ENCODE measurements at places on chromosomes 4 and X.
A peak's percentile ranks its signal among the peaks of the same experiment; 100 is the strongest.

DNA sequence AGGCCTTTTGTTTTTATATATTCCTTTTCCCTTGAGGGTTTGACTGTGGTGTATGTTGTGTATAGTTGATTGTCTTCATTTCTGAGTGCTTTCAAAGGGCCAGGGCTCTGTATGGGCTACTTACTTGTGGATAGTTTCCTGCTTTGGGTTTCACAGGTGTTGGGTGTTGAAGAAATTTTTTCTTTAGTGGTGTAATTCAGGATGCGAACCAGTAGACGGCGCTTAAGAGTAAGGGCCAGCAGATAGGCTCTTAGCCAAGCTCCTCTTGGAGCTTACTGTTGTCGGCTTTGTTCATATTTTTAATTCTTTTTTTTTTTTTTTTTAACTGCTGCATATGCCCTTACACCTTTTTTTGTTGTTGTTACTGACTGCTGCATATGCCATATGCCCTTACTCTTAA lies 276.3 kb upstream of the GALNT7 start:
- DNase-seq: peak; percentile 58

- no peak for DNase-seq
Observed at GRCh38 chrX:635428-636090, 5.0 kb downstream of the SHOX start.

DNA sequence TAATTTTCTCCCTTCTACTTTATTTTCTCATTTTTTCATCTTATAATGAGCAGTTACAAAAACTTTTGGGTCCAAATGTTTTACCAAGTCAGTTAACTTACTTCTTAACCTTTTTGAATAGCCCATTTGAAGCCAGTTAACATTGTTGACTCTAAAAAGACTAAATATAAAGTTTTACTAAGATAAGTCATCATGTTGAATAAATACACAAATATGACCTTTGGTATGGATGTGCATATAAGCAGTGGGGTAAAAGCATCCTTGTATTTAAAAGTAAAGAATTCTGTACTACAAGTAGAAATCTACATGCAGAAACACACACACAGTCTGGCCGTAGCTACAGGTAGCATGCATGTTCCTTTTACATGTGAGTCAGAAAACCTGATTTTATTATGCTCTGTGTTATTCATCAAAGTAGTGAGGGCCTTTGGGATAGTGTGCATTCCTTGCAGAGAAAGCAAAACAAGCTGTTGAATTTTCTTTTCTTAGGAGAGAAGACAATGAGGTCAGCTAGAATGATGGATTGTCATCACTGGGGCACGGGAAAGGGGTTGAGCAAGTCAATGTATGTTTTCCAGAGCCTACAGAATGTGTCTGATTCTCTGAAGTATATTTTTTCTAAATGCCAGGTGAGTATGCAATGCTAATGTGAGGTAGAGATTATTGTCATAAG lies 533.2 kb upstream of the AGA start:
- no peak for DNase-seq

DNA sequence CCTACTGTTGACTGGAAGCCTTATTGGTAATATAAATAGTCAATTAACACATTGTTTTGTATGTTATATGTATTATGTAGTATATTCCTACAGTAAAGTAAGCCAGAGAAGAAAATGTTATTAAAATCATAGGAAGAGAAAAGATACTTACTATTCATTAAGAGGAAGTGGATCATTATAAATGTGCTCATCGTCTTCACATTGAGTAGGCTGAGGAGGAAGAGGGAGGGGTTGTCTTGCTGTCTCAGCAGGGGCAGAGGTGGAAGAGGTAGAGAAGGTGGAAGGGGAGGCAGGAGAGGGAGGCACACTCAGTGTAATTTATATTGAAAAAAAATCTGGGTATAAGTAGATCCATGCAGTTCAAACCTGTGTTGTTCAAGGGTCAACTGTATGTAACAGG lies 10.6 kb downstream of the CDKL5 start:
- DNase-seq: no peak

DNA sequence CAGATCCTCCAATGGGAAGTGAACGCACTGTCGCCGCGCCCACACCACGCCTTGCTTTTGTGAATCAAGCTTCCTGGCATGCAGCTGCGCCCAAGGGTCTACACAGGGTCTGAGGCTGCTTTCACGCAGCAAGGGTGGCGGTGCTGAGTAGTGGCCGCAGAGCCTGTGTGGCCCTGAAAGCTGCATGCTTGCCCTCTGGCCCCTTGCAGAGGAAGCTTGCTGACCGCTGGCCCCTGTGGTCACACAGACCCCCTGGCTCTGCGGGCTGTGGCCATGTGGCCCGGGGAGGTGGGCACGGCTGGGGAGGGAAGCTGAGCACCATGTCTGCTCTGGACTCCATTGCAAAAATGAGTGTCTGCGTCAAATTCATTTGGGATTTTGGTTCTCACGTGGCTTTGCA lies 8.8 kb downstream of the DOK7 start:
- DNase-seq: no peak
